Stimulated activated CD4-positive, alpha-beta T cell treated with anti-CD3 and anti-CD28 coated beads, Interleukin-15, amount 100 ng/mL, for 1 hour (primary cell): ENCODE measurements at places on chromosomes 16 and 17.
A peak's percentile ranks its signal among the peaks of the same experiment; 100 is the strongest.

- no peak for DNase-seq
Observed at GRCh38 chr16:66402166-66402565, 24.9 kb upstream of the BEAN1 start.

GRCh38 chr17:29771546-29771945 is 148.8 kb upstream of the CORO6 start:
- no peak for DNase-seq

GRCh38 chr16:30941600-30942425 is 7.1 kb upstream of the ORAI3 start:
- peak; percentile 40 for DNase-seq

GRCh38 chr16:84538222-84538840 is 33.9 kb upstream of the MEAK7 start:
- DNase-seq, result no peak

DNA sequence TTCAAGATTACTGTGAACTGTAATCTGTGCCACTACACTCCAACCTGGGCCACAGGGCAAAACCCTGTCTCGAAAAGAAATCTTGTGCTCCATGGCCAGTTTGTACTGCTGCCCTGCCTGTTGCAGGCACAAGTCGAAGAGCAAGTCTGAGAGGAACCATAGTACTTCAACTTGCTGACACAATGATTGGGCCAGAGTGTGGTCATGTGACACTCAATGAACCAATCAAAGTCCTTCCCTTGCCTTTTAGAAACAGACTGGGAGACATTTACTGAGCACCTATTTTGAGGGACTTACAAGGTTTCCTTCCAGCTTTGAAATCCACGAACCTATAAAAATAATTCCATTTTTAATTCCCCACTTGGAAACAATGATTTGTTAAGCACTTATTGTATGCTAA is 39.8 kb upstream of the TMC5 start:
- DNase-seq, result no peak

- DNase-seq, result no peak
Observed at GRCh38 chr17:67215991-67216421, 29.0 kb downstream of the HELZ start.

DNA sequence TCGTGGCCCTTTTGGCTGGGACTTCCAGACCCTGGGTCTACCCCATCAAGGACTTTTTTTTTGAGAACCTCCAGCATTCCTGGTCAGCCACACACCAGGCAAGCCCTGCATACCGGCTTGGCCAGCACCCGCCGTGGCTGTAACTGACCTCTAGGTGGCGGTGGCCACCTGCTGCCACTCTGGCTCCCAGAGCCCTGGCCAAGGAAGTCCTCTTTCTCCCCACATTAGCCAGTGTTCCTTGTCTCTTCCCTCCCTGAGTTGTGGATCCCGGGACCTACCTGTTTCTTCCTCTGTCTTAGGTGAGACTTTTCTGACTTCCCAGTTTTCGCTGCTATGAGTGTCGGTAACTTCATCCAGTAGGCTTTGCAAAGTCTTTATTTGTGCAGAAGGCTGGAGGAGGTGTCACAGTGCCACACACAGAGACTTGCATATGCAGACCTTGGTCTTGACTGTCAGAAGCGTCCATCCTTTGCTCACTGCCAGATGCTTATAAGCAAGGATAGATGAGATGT is 348.3 kb downstream of the CPPED1 start:
- DNase-seq, result peak; percentile 28

DNA sequence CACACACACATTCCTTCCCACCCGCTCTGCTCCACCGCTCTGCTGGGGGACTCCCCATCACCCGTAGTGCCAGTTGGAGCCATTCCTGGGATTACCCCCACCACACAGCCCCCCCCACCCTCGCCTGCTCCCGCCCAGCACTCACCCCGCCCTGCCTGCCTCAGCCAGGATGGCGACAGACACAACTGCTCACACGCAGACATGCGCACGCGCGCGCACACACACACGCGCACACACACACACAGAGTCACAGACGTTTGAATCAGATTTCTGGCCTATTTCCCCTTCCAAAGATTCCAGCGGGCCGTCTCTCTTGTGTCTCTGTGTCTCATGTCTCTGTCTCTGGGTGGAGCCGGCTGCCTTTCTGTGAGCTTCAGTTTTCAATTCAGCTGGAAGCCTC is 4.4 kb downstream of the CACNA1G start:
- DNase-seq, result no peak

DNA sequence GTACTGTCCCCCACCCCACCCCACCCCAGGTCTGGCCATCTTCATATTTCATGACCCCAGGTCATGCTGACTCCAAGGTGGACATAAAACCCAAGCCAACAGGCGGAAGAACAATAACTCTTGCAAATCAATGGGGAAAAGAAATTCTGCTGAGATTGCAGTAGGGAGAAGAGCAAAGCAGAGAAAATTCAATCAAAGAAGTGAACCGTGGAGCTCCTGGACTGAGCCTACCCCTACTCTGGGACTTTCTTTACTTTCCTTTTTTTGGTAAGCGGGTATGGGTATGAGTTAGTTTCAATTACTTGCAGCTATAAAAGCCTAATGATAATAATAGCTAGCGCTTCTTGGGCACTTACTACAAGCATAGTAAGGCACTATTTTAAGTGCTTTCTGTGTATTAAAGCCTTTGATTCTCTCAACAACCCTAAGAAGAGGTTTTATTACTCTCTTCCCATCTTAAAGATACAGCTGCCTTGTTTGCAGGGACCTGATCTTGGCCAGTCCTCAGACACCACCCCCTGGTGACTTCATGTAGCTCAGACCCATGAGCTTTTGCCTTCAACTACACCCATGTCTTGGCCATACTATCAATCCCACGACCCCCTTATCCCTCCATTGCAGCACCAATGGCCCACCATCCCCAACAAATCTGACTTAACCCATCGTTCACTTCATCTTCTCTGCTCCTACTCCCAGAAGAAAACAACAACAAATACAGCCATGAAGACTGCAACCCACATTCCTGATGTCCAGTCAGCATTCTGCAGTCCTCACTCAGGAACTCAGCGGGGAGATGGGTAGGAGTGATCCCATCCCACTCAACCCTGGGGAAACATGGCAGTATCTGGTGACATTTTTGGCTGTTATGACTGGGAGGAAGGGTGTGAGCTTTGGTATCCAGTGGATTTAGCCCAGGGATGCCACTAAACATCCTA is 4.4 kb downstream of the GGA2 start:
- no peak for DNase-seq

GRCh38 chr16:78553268-78554039 is 454.0 kb downstream of the WWOX start:
- no peak for DNase-seq

- DNase-seq, result no peak
Observed at GRCh38 chr16:35747658-35748455, 2288.4 kb downstream of the TP53TG3F start.

GRCh38 chr17:28912281-28912937 is 9.5 kb upstream of the DHRS13 start:
- DNase-seq, result no peak

DNA sequence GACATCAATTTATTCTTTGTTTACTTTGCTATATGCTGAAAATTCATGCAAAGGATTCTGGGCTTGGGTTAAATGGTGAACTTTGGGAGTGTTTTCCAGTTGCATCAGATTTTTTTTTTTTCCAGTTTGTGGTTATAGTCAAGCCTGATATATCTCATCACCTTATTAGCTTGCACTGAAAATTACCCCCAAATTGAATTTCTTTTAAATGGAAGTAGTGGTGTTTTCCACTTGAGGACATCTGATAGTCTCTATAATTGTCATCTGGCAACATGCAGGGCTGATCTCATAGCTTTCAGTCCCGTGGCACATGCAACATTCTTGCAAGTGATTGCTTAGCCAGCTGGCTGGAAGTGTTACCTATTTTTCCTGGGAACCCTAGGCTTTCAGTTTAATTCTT is 4.7 kb upstream of the KRTAP3-1 start:
- no peak for DNase-seq

DNA sequence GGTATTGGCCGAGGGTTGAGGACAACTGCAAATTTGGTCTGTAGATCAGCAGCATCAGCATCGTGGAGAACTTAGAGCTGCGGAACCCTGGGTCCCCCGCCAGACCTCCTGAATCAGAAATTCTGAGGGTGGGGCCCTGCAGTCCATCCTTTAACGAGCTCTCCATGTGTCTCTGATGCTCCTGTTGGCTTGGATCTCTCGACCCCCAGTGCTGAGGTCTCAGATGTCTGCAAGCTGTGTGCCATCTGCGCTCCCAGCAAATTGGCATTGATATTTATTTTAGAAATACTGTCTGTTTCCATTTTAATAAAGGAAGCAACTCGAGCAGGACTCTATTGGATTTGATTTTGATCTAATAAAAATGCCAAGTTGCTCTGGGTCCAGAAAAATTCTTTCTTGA is 250.0 kb downstream of the KATNIP start:
- DNase-seq, result no peak

DNA sequence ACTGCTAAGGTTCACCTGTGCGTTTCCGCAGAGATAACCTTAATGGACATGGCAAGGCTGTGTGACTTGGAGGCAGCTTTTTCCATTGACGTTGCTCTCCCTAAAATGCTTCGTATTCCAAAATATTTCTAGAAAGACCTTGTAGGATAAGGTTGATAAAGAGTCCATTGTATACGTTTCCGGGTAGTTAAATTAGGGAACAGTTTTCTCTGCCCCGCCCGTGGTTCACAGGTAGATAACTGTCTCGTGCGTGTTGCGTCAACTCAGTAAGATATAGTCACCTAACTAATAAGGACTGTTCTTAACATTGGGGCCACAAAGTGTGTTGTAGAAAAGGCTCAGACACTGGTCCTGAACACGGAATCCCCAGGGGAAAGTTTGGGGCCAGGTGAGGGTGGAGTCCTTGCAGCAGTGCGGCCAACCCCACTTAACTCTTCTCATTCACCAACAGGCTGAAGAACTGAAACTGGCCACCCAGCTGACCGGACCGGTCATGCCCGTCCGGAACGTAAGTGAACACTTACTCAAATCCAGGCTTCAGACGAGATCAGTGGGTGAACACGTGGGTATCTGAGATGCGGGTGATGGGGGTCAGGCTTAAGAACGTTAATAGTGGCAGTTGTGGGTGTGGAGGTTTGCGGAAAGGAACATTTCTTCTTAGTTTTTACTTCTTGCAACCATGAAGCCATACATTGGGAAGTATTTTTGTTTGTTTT is 1.6 kb downstream of the RPL13 start:
- DNase-seq, result no peak

- no peak for DNase-seq
Observed at GRCh38 chr16:86622700-86623615, 44.6 kb downstream of the FOXL1 start.

DNA sequence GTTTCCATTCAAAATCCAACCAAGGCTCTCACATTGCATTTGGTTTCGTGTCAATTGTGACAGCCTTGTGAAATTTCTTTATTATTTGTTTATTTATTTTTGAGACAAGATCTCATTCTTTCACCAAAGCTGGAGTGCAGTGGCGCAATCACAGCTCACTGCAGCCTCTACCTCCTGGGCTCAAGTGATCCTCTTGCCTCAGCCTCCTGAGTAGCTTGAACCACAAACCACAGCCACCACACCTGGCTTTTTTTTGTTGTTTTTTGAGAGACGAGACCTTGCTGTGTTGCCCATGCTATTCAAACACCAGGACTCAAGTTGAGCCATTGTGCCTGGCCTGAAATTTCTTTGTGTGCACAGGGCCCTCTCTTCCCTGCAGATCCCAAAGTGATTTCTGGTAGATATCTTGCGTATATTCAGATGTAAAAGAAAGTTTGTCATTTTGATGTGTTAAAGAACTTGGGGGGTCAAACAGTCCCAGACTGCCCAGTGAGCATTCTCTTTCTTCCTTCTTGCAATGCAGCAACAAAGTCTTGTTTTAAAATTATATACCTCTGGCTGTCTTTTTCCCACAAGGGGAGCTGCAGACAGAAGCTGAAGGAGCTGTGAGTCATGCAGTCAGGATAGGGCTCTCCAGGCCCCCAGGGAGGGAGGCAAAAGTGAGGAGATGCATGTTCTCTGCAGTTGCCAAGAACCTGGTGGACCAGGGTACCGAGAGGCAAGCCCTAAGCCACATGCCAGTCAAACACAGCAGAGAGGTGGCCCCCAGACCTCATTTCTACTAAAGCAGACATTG is 15.5 kb upstream of the USP22 start:
- no peak for DNase-seq

DNA sequence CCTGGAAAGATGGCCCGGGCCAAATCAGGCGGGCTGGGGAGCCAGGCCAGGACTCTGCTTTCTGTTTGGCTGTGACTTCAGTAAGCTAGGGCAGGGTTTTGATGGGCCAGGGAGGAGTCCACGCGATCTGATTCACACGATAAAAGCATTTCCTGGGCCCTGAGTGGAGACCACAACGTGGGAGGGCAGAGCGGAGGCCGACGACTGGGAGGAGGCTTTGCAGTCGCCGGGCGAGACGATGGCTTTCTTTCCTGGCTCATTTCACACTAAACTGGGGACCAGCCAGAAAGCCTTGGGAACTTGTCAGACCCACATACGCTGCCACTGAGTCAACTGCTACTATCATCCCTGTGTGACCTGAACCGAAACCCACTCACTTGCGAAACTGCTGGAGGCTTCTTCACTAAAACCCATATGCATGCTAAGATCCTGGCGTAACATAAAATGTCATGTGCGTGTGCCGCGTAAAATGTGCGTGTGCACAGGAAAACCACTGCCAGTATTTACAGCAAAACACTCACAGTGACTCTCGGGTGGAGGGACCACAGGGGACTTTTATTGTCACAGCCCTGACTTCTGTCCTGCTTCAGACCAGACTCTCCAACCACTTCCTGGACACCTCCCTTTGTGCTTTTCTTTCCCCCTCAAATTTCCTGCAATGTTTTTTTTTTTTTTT is 14.2 kb upstream of the RHBDF2 start:
- peak; percentile 39 for DNase-seq

GRCh38 chr16:58040945-58041627 is 15.5 kb downstream of the MMP15 start:
- no peak for DNase-seq
